ENCODE measurements at places on chromosomes 5 and 9.

DNA sequence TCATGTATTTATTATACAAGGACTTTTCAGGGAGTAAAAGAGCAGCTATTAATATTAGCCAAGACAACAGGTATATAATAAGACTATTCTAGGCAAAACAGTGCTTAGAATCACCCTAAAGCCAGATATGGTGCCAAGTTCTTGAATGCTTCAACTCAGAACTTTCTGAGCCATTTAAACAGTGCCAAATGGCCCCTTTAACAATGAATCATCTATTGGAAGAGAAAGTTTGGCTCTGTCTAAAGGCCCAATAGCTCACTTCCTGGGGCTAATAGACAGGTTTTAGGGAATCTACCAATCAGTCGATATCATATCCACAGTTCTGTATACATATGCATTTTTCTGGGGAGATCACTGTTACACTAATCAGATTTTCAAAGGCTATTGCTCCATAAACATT is 42.9 kb downstream of the ZNF474 start:
- no peak for DNase-seq

GRCh38 chr9:129414377-129414992 is 206.4 kb downstream of the C9orf50 start:
- peak; percentile 48 for DNase-seq

DNA sequence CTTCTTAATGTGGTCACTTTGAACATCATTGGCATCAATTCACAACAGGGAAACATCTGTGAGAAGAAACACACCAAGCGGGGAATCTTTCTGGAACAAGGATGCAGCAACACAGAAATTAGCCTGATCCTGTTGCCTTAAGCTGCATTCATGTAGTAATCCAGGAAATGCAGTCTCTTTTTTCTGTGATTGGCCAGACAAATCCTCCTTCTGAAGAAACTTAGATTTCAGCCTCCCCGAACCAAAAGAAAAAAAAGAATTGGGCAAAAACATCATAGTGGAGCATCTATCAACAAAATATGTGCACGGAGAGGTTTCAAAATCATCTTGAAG is 7.2 kb upstream of the XPA start:
- DNase-seq, result no peak

- DNase-seq, result no peak
These were observed 234.3 kb downstream of the NR3C1 start for GRCh38 chr5:143168921-143169810.

- peak; percentile 40 for DNase-seq
These were observed 246.5 kb downstream of the PTPRD start for GRCh38 chr9:10366171-10366779.

- peak; percentile 66 for DNase-seq
These were observed 402.9 kb downstream of the CYLC2 start for GRCh38 chr9:103397868-103398600.

DNA sequence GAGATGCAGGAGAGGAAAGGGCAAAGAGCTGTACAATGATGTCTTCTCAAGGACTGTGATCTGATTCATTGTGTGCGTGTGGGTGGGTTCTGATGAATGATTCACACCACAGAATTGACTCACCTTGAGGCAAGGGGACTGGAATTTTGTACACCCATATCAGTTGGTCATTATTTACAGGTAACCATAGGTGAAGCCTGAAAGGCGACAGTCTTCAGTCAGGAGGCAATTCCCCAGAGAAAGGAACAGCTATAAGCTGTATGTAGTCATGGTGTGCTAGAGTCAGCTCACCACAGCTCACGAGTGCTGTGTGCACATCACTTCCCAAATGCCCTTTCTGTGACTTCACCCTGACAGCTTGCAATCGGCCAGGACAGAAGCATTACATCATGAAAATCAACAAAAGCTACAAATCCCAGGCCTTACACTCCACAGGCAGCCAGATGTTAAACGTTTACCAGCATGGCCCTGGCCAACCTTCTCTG is 87.6 kb upstream of the RPS23 start:
- no peak for DNase-seq

GRCh38 chr5:113678924-113679575 is 165.6 kb downstream of the YTHDC2 start:
- peak; percentile 66 for DNase-seq

DNA sequence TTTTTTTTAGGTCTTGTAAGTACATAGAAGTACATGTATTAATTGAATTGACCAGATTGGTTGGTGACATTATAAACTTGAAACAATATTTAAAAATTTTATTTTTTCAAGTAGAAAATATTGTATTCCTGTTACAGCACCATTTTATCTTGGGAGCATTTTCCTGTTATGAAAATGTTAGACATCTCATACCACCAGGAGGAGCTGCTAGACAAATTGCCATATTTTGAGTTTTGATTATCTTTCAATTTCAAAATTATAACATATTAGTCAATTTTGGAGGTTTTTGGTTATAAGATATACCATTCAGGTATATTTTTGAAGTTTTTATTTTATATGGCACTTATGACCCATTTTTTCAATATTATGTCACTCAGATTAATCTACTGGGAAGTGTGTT is 84.4 kb downstream of the CNTLN start:
- no peak for DNase-seq

DNA sequence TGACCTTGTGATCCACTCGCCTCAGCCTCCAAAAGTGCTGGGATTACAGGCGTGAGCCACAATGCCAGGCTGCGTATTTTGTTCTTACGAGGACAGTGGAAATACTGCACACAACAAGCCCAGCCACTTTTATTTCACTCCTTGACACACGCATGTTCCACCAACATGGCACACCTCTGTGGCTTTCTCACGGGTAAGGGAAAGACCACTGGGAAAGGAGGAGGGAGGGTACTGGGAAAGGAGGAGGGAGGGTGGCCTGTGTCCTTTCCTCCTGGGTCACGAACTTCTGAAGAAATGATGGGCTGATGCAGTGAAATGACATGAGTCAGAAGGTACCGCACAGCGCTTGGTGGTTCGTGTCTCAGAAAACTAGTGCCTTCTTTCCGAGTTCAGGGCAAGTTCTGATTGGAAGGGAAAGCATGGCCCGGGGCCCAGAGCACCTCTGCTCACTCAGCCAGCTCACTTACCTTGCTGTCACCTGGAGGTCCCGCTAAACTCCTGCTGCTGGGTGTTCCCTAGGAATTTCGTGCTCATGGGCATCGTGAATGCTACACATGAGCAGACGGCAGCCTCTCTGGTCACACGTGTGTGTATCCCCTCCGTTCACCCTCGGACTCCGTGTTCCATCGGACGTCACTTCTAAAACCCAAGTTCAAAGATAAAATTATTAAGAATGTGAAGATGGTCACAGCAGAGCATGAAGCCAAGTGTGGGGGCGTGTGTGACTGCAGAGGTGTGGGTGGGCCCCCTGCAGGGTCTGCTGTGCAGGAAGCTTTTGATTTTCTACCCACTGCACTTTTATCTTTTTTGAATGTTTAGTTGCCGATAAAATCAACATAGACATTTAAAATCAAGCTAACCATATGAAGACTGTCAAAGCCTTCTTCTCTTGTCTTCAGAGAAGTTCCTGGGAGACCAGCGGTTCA is 42.9 kb downstream of the LAMC3 start:
- no peak for DNase-seq

DNA sequence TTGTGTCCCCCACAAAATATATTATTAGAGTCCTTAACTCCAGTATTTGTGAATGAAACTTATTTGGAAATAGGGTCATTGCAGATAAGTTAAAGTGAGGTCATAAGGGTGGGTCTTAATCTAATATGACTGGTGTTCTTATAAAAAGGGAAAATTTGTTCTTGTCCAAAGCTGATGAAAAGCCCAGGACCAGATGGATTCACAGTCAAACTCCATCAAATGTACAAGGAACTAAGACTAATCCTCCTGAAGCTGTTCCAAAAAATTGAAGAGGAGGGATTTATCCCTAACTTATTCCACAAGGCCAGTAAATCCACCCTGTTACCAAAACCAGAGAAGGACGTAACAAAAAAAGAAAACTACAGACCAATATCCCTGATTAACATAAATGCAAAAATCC is 56.4 kb upstream of the SLIT3 start:
- no peak for DNase-seq

GRCh38 chr9:121201045-121201737 is 478 bp downstream of the RAB14 start:
- peak; percentile 65 for DNase-seq

GRCh38 chr5:176548967-176549444 is at the start of gene CDHR2:
Gene CDHR2, plus strand, starts transcription at chr5:176549342. Its CDS starts 16,011 bp downstream, at chr5:176565353.
- DNase-seq, result no peak

GRCh38 chr9:78187763-78188484 is 48.0 kb upstream of the CEP78 start:
- DNase-seq, result peak; percentile 3

- no peak for DNase-seq
These were observed 106.9 kb upstream of the PTCH1 start for GRCh38 chr9:95623640-95624039.

DNA sequence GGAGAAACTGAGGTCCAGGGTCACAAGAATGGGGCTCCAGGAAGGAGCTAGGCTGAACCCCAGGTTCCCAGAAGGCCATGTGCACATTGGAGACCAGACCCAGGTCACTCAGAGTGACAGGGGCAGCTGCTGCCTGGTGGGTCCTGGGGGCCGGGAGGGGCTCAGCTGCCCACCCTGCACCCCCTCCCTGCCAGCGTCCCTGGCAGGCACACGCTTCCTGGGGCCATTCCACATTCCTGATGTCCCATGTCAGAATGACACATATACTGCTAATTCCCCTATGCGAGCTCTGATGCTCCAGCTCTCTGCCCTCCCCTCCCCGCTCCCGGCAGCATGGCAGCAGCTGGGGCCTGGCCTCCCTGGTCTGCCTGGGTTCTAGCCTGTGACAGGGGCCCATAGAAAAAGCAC is 14.0 kb downstream of the FGFR4 start:
- DNase-seq, result no peak

DNA sequence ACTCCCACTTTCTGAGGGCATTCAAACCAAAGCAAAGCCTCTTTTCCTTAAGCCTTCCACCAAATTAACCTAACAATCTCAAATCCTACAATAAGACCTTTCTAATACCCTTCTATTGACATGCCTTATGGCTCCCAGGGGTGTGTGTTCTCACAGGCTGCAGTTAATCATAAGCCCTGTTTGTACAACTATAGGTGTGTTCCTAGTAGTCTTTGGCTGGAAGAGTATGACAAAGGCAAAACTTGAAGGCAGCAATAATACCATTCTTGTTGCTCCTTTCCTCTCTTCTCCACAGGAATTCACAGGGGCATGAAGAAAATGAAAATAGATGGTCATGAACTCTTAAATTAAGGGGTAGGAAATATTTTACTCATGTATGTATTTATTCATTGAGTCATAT is 10.9 kb upstream of the FBXO38 start:
- no peak for DNase-seq

DNA sequence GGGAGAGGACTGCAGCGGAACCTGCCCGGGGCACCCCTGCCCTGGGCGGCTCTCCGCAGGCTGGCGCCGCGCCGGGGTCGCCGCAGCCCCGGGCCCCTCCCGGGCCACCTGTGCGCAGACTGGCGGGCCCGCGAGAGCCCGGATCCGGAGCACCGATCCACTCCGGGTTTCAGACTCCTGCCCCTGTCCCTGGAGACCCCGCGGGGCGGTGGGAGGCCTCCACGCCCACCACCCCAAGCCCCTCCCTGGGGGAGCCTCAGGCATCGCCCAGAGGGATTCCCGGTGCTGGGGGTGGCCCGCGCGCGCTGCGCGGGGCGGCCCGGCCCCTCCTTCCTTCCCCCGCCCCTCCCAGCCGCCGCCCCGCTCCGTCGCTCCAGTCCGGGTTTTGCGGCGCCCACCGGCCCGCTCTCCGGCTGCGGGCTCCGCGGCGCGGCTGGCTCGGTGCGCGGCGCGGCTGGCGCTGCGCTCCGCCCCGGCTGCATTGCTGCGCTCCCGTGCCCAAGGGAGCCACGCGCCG is at the start of gene UNC5A:
TSS of gene UNC5A (plus strand) at position 479 of the 517 bp plus-strand sequence. CDS start 192 bp downstream, outside the sequence.
- DNase-seq, result peak; percentile 59

DNA sequence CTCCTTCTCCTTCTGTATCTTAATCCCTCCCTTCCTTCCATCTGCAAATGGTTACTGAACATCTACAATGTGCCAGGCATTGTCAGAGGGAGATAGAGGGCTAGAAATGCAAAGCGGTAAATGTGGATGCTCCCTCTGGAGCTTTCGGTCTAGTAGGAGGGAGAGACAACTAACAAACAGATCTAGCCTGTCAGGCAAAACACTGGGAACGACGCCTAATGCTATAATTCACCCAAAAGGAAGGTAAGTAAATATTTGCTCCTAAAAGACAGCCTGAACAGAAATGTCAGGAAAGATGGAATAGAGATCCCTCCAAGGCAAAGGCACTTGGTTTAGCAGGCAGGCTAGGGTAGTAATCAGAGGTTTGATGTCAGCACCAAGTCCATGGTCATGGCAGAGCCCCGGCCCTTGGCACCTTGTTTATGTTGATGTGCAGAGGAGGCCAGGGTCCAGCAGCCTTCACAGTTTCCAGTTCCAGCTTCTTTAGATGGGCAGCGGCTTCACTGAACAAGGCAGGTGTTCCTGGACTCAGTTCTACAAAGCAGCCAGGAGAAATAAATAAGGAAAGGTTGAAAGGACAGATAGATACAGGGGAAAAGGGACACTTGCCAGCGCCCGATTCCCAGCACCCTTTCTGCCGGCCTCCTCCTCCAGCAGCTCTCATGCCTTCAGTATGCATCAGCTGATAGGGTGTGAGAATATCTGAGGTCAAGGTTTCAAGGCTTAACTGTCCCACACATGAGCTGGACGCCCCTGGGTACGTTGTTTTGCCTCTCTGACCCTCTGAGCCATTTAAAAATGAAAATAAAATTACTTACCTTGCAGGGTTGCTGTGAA is 46.5 kb upstream of the FRRS1L start:
- no peak for DNase-seq

DNA sequence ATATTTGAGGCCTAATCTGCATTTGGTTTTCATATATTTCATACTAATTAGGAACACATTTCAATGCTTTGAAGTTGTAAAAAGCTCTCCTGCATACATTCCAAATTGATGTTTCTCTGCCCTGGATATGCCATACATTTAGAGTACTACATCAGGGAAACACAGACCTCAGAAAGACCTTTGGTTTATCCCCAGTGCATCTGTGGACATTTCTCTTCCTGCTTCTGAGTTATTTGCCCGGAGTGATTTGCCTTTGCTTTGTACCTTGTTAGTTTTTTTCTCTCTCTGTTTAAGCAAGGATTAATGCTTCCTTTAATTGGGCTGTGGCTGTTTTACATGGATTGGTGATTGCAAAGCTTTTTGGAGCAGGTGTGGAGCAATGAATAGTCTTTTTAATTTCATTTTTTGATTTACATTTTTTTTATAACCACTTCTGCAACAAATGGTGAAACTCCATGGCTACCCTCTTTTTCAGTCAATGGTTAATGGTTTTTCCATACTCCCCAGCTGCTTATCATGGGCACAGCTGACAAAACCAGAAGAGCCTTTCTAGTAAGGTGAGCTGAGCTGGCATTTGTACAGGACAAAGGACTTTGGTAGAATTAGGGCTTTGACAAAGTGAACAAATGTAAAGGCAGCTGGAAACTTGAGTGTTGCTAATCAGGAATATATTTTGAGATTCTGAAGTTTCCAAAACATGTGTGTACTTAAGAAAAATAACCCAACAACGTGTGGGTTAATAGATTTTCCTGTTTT is 54.2 kb downstream of the ZSWIM6 start:
- no peak for DNase-seq

DNA sequence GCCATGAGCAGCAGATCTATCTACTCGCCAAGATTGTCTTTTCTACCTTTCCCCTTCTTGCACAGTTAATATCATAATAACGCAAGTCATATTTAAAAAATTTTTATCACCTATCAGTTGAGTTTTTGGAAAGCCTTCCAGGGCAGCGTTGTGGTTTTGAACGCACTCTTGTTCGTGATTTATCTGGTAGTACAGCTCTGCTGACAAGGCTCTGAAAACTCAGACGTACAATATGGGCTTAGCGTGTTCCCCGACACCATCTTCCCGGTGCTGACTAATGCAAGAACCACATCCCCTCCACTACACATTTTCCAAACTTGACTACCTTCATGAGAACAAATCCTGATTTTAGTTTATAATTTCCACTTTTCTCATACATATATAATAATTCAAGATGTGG is 1.6 kb upstream of the NFIL3 start:
- peak; percentile 40 for DNase-seq

All from cardiac muscle cell (in vitro differentiated cells and primary cell).